Kidney (tissue), 22 donors: ENCODE measurements at places on chromosomes 3 and 15. TPM values are rescaled to one million over a fixed set of nuclear protein-coding genes. Genes with fewer than 3 reads are reported as not detected.

HAUS2 gene
- 17.4 TPM for total RNA-seq

ZNF80 gene
- 0.28 TPM for total RNA-seq

KCNMB3 gene
- 3.7 TPM for total RNA-seq

IQCB1 gene
- 16.9 TPM for total RNA-seq

MB21D2 gene
- 3.9 TPM for total RNA-seq

SNRPA1 gene
- 44.9 TPM for total RNA-seq

IL5RA gene
- total RNA-seq: 1.1 TPM

MYD88 gene
- 34.5 TPM for total RNA-seq

CCR5 gene
- 4.4 TPM for total RNA-seq

NXPE3 gene
- total RNA-seq: 13.3 TPM

CASR gene
- 72.8 TPM for total RNA-seq

PLA2G4E gene
- total RNA-seq: not detected

HDDC3 gene
- 15.5 TPM for total RNA-seq

IL20RB gene
- total RNA-seq: 0.79 TPM

PP2D1 gene
- total RNA-seq: not detected

GATM gene
- 79.5 TPM for total RNA-seq

RHOV gene
- total RNA-seq: 3.0 TPM

ANKUB1 gene
- total RNA-seq: not detected

PTH1R gene
- 286 TPM for total RNA-seq

DUOXA2 gene
- not detected for total RNA-seq

CLASP2 gene
- 58.5 TPM for total RNA-seq

DGKG gene
- total RNA-seq: 11.4 TPM

SLCO3A1 gene
- 59.4 TPM for total RNA-seq

STRIT1 gene
- total RNA-seq: not detected

CCDC54 gene
- total RNA-seq: not detected

TNFSF10 gene
- 277 TPM for total RNA-seq

TMOD3 gene
- total RNA-seq: 49.0 TPM

ZNF502 gene
- 6.0 TPM for total RNA-seq

TRIM59 gene
- total RNA-seq: 4.8 TPM

RLBP1 gene
- total RNA-seq: not detected

CACNA1D gene
- total RNA-seq: 35.7 TPM

FYTTD1 gene
- total RNA-seq: 53.7 TPM

ZBTB47 gene
- total RNA-seq: 26.6 TPM

LRRC2 gene
- total RNA-seq: 7.5 TPM

MAP6D1 gene
- total RNA-seq: 1.5 TPM

MNS1 gene
- total RNA-seq: 5.6 TPM

THBS1 gene
- total RNA-seq: 377 TPM
